ENCODE measurements at places on chromosomes 3 and 15.
A peak's percentile ranks its signal among the peaks of the same experiment; 100 is the strongest.

DNA sequence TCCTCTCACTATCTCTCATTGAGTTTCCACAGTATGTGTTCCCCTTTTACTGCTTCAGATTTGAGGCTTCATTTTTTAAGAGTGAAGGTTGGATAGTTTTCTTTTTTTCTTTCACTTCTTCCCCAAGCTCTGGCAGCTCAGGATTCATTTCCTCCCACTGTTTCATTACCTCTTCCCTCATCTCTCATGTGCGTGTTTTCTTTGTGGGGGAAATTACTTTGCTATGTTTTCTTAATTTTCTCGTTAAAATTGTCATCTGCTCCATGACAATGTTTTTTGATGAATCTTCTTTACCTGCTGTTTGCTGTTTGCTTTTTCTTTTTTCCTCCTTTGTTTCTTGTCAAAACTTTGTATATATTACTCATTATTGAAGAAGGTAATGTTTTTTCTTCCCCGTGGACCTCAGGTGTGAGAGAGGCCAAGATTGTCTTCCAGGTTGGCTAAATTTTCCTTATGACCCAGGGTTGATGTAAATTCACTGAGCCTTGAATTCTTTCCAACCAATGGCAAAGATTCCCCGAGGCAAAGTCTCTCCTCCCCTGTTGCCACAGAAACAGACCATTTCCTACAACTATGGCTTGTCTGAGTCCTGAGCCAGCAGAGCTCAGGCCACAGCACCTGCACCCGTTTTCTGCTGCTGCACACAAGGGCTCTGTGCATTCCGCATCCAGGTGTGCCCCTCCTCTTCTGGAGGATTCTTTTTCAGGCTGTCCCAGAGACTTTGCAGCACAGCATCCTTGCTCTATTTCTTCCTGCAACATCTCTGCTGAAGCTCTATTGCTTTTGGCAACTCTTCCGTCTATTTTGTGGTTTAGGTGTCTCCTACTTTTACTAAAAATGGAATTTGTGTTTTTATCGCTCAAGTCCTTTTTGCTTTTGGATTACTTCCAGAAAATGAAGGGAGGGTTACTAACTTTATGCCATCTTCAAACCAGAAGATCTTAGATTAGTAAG, 66.1 kb downstream of the NOX5 start:
- DNase-seq, result no peak

GRCh38 chr15:86572368-86572841, 492.7 kb downstream of the AGBL1 start:
- no peak for DNase-seq

DNA sequence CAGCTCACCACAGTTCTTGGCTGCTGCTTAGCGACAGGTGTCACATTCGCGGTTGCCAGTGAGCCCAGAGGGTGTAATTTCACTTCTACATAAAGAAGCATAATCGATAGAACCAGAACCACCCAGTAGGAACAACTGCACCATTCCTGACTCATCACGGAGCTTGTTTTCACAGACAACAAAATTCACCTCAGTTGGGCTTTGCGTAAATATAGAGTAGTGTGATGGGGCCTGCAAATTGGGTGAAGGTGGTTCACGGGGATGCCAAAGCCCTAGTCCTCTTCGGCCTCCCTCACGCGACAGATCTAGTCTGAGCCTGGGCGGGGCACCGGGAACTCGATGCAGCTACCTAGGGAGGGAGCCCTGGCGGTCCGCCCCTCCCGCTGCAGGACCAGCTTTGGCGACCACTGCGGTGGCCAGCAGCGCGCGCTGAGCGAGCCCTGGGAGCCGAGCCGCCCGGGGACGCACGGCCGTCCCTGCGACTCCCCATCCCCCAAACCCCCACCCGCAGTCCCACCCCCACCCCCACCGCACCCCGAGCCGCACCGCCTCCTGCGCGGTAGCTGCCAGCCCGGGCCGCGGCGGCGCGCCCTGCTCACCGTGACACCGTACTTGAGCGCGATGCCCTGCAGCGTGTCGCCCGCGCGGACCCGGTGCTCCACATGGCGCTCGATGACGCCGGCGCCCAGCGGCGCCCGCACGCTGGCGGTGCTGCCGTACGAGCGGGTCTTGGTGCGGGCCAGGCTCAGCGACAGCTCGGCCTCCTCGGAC, 519 bp downstream of the LYSMD2 start:
- DNase-seq, result peak; percentile 44

GRCh38 chr3:61032991-61033390, 218.3 kb downstream of the FHIT start:
- no peak for DNase-seq

GRCh38 chr15:100787567-100788417, 91.8 kb upstream of the ALDH1A3 start:
- no peak for DNase-seq

- DNase-seq, result no peak
Observed at GRCh38 chr3:53075743-53076140, 29.9 kb upstream of the SFMBT1 start.

DNA sequence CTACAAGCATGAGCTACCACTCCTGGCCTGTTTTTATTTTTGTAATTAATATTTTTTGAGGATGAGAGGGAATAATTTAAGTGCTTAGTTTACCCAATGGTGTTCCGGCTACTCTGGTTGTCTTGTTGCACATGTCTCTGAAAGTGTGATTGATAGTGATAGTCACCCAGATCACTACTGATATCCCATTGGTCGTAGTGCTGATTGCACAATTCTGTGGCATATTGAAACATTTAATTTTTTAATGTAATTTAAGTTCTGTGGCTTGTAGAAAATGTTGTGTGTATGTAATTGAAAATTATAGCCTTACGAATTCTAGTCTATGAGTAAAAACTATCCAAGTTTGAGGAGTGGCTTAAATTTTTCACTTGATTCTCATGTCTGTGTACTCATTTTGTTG, 11.9 kb downstream of the ARIH2 start:
- DNase-seq, result no peak

- no peak for DNase-seq
Observed at GRCh38 chr3:100030346-100030745, 84.0 kb downstream of the FILIP1L start.

DNA sequence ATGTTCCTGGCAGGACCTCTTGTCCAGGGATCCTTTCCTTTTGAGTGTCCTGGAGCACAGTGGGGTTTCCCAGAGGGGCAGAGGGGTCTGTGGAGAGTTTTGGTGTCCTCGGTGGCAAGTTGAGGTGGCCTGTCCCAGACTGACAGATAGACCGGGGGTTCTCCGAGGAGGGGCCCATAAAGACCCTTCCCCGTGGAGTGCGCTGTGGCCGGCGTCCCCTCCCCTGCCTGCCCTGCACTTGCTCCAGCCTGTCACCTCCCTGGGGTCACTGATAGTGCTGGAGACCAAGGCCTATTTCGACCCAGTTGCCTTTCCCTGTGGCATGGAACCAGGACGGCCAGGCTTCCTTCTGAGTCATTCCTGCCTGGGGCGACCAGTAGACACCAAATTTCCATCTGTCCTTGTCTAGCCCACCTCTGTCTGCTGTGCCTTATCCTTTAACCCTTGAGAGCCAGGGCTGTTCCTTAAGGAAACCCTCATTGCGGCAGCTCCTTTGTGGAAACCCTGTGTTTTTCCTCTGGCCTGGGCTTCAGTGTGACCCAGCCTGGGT, 2.9 kb downstream of the MUC4 start:
- no peak for DNase-seq

DNA sequence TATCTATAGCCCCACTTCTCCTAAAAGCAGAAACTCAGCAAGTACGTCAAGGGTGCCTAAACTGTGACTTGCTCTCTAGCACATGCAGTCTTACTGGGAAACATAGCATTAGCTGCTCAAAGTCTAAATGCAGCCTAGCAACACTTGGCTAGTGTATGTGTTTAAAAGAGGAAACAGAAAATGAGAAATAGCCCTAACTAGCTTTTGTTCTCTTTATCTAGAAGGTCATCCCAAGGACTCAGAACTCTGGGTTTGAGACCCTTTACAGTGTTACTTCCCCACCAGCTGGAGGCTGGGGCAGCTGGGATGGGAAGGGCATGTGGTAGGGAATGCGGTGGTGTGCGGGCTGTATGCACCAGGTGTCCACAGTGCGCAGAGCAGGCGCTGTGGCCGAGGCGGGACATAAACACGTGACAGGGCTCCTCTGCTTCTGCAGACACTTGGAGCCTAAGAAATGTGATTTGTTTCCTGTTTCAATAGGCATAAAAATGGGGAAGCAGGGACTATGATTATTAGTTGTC, 13.3 kb downstream of the ETV5 start:
- DNase-seq, result no peak

GRCh38 chr3:117706037-117706436, 996.5 kb downstream of the TUSC7 start:
- no peak for DNase-seq

GRCh38 chr3:158451405-158452055, 119.5 kb upstream of the MLF1 start:
- no peak for DNase-seq

DNA sequence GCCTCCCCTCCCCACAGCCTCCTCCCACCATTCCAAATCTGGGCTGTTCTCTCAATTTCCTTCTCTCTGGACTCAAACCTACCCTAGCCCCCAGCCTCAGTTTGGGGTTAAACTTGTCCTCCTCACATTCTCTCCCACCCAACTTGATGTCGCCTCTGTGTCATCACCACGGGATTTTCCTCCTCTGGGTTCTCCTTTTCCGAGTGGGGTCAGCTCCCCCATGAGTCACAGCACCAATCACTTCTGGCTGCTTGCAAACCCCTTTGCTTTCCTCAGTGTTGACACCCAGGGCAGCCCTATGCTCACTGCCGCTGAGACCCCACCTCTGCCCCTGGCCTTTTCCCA, 451 bp downstream of the CCR5AS start:
- DNase-seq, result no peak

- DNase-seq, result no peak
Observed at GRCh38 chr3:111720681-111721380, 125.7 kb upstream of the ZBED2 start.

DNA sequence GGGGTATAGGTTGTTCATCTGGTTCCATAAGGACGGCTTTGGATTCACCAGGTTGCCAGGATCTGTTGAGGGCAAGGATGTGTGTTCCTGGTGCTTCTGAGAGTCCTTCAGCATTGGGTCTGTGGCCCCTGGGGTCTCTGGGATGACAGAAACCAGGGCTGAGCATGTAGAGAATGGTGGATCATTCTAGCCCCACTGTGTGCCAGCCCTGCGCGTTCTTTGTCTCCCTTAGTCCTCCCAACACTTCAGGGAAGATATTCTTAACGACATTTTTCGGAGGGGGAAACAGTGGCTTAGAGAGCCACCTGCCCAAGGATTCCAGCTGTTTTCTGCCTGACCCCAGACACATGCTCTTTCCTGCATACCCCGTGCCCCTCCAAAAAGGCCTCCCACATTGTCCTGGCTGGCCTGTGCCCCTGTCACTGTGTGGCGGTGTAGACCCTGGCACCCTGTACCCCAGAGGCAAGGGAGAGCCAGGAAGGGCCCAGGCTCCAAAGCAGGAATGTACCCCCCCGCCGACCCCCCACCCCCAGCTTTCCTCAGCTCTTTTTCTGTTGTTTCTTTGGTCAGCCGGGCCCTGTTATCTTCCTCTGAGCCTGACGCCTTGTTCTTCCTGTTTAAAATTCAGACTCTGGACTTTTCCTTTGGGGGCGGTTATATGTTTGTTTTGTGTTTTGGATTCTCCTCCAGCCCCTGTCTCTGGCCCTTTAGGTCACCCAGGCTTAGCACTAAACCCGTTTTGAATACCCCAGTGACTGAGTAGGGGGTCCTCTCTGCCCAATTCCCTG, 57.8 kb upstream of the SMAD6 start:
- DNase-seq, result no peak

DNA sequence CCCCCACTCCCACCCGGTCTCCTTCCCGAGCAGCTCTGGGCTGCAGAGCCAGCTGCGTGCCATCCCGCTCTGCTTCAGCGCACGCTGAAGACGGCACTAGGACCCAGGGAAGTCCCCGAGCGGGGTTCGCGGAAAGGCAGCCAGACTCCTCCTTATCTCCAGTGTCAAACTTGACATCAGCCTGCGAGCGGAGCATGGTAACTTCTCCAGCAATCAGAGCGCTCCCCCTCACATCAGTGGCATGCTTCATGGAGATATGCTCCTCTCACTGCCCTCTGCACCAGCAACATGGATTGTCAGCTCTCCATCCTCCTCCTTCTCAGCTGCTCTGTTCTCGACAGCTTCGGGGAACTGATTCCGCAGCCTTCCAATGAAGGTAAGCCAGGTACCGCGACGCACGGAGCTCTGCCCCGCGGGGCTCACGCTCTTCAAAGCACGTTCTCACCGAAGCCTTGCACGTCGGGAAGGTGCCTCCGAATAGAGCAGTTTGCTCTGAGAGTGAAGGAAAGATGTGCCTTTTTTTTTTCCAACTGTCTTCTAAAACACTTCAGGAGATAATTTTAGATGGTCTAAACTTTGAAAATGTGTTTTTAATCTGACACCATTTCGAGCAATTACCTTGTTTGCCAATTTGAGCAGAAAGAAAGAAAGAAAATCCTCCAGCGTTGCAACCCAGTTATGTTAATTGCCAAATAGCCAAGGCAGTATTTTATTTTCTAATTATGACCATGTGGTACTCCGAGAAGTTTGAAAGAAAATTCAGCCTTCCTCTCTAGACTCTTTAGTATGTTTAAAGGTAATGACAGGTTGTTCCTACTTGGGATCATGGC, at the start of gene EPHA3:
TSS of gene EPHA3 (plus strand) at position 161 of the 830 bp plus-strand sequence. CDS start at position 289, 128 bp downstream.
- no peak for DNase-seq

DNA sequence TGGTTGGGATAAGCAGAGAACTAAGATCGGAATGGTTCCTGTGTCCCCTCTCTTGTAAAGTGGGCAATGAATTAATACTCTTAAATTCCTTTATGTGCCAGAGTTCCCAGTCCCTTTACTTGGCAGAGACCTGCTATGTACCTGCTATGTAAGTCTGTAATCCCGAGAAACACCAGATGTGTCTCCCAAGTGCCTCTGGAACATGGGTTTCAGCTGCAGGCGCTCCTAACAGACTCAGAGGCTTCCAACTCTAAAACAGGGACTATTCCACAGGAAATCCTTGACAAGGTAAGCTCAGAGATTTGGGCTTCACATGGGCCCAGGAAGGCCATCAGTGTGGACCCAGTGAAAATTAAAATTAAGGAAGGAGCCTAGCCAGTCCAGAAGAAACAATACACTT, 117.7 kb upstream of the PLCL2 start:
- no peak for DNase-seq

- no peak for DNase-seq
Observed at GRCh38 chr15:98384328-98385029, 263.9 kb upstream of the IGF1R start.

DNA sequence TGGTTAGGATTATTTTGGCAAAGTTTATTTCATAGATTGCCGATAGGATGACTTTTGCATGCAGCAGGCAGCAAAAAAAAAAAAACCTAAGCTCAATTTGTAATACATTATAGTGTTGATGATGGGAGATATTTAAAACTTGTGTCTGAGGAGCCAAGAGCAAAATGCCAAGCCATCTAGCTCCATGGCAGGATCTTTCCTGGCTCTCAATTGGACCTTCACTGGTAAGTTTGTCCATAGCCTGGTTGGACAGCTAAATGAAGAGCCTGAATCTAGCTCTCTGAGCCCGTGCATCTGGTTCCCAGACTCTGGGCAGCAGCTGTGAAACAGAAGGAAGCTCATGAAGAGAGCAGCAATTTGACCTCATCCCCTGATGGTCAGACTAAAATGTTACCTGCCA, 17.5 kb downstream of the STAC start:
- DNase-seq, result no peak

- DNase-seq, result no peak
Observed at GRCh38 chr15:69808756-69809155, 289.0 kb downstream of the TLE3 start.

- DNase-seq, result no peak
Observed at GRCh38 chr3:64627471-64628321, 60.1 kb downstream of the ADAMTS9 start.
